ENCODE measurements at places on chromosomes 2 and 18.

- no peak for DNase-seq
Observed at GRCh38 chr2:2170189-2170588, 160.9 kb downstream of the MYT1L start.

DNA sequence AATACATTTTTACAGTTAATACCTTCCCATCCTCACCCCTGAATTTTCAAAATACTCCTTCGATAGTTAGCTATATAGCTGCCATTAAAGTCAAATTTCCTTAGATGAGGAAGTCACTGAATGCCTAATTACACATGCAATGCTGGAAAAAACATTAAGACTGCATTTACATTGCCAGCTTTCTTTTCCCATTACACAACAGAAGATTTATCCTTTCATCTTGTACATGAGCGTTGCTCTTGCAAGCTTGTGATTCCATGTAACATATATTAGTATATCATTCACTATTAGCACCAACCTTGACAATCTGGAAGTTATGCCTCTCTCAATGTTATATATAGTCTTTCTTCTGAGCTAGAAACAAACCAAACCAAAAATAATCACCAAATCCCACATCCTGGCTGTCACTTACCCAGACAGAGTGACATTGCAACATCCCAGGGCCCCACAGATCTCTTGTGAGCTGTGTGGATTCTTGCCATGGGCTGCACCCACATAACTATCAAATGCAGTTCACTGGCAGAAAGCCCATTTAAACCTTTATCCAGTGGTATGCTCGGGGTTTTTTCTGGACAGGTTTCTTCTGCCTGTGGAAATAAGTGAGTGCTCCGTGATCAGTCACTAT lies 79.2 kb upstream of the PAPOLG start:
- no peak for DNase-seq

DNA sequence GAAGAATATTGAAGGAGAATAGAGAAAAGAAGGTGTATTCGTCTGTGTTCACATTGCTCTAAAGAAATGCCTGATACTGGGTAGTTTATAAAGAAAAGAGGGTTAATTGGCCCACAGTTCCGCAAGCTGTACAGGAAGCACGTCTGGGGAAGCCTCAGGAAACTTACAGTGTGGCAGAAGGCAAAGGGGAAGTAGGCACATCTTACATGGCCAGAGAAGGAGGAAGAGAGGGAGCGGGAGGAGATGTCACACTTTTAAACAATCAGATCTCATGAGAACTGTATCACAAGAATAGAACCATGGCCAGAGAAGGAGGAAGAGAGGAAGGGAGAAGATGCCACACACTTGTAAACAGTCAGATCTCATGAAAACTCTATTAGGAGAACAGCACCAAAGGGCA lies 159.6 kb upstream of the TPO start:
- DNase-seq: no peak

GRCh38 chr2:99711144-99711543 lies 221.3 kb upstream of the REV1 start:
- DNase-seq: no peak

GRCh38 chr18:54155412-54155811 lies 69.1 kb downstream of the MBD2 start:
- DNase-seq: no peak

- DNase-seq: no peak
Observed at GRCh38 chr2:16774980-16775898, 109.6 kb upstream of the CYRIA start.

DNA sequence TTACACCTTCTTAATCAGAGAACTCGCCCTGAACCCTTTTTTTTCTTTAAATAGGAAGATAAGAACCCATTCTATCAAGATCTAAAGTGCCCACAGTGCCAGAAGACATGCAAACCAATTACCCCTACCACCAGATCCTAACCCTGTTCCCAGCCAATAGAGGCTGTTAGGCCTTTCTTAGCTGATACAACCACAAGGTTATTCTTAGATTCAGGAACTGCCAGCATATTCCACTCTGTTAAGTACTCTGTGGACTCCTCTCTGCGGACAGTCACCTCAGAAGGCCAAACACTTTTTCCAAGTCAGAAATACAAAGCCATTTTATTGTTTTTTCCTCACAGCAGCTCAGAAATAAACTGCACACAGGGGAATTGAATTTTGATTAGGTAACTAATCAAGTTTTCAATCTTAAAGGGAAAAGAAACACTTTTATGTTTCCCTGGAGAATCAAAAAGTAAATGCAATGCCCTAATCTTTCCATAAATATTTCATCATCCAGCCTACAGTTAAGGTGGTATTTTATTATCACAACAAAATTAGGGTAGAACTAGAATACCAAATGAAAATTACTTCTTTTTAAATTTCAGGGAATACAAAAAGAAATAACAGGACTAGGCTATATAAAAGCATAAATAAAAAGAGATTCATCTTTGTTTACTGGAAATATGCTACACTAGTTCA lies 111.4 kb downstream of the NBAS start:
- DNase-seq: no peak

- DNase-seq: no peak
Observed at GRCh38 chr2:217622205-217623060, 380.4 kb downstream of the TNS1 start.

DNA sequence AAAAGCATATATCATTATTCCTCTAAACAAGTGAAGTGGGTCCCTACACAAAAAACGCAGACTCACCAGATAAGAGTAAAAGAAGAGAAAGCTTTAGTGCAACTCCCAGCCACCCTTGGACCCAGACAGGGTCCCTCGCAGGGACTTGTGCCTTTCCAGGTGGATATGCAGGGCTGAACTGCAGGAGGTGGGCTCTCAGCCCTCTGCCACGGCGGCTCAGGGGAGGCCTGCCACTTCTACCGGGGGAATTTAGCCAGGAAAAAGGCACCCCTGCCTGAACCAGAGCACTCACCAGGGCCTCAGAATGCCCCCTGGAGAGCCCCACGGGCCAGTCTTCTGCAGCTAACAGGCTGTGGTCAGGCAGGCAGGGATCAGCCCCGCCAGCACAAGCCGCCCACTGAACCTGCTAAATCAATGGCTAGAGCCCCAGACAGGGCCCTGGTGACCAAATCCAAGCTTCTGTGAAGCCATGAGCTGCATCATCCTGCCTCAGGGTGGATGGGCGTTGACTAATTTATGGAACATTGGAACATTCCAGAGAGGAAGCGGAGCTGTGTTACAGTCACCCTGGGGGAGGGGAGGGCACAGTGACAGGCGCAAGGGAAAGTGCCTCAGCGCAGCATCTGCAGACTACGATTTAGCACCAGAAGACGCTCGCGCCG lies 209.3 kb downstream of the EIPR1 start:
- no peak for DNase-seq

All from stimulated activated CD8-positive, alpha-beta memory T cell treated with anti-CD3 and anti-CD28 coated beads, Interleukin-7, amount 100 ng/mL, for 48 hours (primary cell).